Nucleus accumbens (tissue), 56 donors: ENCODE measurements at places on chromosomes 4 and X.

DNA sequence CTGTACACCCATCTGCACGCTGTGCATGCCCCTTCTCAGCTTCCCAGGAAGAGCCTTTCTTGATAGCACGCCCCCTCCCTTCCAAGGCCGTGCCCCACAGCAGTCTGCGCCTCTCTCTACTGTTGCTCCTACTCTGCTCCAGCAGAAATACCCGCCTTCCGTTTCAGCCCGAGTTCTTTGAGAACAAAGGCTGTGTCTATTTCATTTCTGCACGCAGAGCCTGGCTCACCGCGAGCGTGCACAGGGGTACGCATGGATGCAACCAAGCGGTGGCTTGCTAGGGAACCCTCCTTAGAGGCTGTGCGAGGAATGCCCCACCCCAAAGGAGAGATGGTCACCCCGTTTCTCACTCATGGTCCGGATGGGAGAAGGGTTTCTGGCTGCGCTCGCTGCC lies 485 bp downstream of the AADAT start:
- DNase-seq: peak; percentile 29

GRCh38 chrX:84339507-84340364 lies 151.7 kb upstream of the RPS6KA6 start:
- no peak for DNase-seq

DNA sequence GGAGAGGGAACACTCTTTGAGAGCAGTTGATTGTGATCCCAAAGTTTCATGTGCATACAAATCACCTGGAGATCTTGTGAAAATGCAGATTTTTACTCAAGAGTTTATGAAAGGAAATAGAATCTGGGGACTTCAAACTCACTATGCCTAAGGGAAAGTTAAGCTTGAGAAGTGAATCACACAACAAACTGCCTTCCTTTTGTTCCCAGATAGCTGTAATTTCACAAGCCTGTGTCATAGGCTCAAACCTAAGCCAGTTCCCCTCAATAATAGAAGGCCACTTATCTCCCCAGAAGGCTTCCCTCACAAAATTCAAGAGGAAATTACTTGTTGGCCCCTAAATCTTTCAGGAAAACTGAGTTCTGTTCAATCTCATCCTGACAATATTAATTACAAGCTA lies 132.8 kb upstream of the MAGEB16 start:
- DNase-seq: no peak

DNA sequence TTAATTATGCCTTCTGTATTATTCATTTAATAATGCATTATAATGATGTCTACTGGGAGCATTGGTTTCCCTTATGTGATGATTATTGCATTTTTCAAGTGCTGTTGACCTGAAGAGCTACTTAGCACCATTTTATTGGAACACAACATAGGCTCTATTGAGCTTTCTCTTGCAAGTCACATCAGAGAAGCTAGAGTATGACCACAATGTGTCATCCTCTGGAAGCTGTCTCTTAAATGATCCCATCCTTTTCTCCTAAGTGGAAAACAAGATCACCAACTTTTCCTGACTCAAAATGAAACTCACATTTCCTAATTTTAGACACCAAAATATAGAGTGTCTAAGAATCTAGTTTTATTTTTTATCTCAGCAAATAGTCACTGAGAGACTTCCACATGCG lies 1451.9 kb downstream of the PCDH7 start:
- no peak for DNase-seq

DNA sequence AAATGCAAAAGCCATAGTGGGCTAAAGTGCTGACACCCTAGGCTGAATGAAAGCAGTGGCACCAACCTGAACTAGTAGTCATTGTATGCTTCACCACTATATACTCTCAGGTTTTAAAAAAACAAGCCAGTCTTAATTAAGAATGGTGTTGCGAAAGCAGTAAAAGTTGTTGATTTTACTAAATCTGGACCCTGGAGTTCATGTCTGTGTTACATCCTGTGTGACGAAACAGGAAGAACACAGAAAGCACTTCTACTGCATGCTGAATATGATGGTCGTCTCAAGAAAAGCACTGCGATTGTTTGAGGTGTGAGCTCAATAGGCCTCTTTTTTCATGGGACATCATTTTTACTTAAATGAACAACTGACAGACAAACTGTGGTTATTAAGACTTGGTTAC lies 24.2 kb upstream of the GDPD2 start:
- DNase-seq: no peak

DNA sequence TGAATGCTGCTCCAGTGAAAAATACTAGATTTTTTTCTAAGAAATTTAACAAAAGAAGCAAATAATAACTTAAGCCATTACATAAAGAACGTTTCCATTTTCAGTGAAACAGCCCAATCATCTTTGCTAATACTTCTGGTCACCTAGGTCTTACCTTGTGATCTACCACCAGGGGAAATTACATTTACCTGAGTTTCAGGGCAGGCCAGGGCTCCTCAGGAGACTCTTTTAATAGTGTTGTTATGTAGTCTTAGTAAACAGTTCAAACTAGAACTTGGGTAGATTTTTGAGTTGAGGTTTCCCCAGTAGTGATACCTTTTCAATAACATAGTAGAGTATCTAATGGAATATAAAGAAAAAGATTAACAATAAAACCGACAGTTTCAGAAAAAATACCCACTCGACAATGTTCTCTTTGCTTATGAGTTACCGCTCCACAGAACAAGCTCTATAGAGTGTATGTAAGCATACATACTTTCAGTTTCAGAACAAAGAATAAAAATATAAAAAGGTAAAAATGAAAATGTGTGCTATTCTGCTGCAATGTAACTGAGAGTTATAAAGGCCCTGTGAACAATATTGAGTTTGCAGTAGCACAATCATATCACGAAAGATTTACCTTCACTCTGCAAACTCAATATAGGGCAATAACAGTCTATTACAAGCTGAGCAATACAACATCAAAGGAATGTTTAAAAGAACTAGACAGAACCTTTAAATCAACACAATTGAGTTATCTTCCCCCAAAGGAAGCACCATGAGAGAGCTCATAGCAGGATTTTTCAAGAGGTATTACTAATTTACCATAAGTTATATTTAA lies 165.8 kb downstream of the ATOH1 start:
- no peak for DNase-seq

DNA sequence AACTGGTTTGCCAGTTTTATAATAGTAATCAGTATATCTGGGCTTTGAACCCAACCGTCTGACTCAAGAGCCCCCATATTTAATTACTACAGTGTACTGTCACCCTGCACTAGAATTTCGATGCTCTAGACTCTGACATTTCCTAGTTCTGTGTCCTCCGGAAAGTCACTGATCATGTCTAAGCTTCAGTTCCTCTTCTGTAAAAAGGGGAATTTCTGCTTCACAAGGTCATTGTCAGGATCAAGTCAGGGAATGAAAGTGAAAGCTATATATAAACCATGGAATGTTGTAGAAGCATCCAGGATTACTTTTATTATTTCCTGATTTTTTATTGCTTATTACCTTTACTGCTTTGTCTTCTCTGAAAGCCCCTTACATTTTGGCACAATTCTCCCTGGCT lies 4.0 kb upstream of the KCNIP4 start:
- DNase-seq: no peak

DNA sequence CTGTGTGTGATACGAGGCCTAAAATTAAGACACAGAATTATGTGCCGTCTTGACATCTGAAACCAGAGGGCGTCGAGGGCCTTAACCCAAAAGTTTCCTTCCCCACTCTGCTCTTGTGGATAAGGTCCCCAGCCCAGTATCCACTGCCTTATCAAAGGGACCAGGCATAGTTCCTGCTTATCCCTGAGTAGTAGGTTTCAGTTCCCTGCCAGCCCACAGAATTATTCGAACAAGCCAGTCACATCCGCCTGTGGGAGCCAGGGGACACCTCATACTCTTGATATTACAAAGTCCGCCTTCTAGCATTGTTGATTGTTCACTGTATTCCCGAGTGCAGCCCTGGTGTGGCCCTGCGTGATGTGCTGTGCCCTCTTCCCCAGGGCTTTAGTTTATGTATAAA lies 5.4 kb upstream of the MMRN1 start:
- no peak for DNase-seq

- DNase-seq: no peak
Observed at GRCh38 chr4:73028621-73029020, 40.9 kb downstream of the COX18 start.

GRCh38 chr4:180449395-180449956 lies 1793.7 kb upstream of the TENM3 start:
- DNase-seq: no peak

DNA sequence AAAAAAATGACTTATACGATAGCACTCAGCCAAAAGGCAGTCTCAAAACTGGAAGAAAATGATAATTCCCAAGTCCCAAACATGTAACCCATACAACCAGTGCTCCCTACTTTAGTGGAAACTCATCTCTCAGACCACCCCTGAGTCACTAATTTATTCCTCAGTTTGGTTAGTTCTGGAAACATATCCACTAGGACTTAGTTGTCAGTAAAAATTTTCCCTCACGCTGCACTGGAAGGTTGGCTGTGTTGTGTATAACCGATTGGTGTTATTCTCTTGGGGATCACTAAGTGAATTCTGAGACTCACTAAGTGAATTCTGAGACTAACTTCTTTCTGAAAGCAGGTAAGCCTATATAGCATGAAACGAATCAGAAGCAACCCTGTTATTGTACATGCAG lies 48.5 kb upstream of the GAB1 start:
- no peak for DNase-seq

DNA sequence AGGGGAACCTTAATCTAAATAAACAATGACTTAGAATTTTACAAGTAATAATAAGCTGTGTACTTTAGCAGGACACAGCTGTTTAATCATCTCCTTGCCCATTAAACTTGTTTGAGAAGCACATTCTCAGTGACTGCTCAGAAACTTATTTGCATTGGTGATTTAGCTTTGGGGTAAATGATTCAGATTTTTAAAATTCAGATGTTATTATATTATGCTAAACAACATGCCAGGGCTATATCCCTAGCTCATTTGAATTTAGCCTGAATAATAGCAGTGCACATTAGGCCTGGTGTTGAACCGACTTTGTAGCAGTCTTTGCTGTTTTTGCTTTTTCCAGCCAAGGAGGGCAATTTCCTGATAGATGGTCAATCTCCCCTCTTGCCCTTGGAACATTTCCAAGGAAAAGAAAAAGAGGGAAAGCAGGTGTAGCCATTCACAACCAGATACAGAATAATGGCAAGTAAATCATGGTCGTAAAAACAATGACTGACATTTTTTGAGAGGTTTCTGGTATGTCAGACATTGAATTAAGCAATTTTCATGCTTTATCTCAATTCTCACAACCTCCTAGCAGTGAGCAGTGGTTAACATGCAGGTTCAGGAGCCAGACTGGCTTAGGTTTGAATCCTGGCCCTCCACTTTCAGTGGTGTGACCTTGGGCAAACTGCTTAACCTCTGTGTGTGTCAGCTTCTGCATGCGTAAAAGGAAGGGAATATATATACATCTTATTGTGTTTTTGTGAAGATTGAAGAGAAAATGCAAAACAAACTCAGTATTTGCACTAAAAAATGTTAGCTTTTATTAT lies 16.8 kb downstream of the ARHGEF38 start:
- no peak for DNase-seq

DNA sequence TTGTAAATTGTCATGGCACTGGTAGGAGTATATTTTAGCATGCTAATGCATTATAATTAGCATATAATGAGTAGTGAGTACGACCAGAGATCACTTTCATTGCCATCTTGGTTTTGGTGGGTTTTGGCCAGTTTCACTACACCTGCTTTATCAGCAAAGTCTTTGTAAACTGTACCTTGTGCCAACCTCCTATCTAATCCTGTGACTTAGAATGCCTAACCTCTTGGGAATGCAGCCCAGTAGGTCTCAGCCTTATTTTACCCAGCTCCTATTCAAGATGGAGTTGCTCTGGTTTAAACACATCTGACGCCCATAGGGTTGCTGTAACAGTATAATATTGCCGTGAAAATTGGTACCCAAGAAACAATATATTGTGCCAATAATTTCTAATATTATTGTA lies 159.4 kb downstream of the MAGEB5 start:
- no peak for DNase-seq

DNA sequence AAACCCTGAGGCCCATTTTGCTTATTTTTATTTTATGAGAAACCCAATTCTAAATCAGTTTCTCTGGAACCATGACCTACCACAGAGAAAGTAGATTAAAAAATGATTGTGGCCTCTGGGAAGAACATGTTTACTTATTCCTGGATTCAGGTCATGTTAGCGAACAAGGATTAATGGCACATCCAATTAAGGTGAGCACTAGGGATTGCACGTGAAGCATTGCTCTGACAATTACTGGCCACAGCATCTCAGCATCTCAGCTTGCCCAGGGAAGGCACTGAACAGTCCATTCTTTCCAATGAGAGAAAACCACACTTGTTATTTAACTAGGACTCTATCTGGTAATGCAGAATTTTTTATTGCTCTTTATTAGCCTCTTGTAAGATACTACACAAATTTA lies 119.8 kb downstream of the ZNF330 start:
- DNase-seq: no peak

- no peak for DNase-seq
Observed at GRCh38 chrX:48467281-48467761, 2.7 kb downstream of the SLC38A5 start.

DNA sequence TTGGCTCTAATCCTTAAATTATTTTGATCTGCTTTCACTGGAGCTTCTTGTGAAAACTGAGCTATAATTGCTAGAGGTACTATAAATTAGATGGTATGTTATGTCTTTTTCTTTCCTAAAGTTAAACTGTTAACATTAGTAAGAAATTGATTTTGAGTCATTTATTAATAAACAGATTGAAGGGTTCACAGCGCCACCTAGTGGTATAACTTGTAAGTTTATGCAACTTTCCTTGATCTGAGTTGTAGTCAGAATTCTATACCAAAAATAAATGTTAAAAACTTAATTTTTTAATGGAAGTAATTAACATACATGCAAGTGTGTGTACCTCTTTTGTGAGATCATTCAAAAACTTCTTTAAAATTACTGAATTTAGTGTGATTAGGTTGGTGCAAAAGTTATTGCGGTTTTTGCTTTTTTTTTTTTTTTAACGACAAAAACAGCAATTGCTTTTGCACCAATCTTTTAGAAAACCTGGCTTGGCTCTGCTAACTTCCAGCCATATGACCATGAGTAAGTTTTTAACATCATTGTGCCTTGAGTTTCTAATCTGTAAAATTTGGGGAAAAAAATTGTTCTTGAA lies 151.5 kb downstream of the CENPC start:
- DNase-seq: no peak

DNA sequence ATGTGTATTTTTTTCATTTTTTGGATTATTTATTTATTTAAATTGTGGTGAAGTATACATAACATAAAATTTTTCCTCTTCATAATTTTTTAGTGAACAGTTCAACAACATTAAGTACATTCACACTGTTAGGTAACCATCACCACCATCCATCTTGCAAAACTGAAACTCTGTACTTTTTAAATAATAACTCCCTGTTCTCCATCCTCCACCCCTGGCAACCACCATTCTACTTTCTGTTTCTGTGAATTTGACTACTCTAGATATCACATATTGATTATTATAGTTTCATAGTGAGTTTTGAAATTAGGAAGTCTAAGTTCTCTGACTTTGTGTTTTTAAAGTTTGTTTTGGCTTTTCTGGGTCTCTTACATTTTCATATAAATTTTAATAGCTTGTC lies 89.3 kb upstream of the STX18 start:
- DNase-seq: no peak
